Dorsolateral prefrontal cortex (tissue), 122 donors: ENCODE measurements at places on chromosomes 6 and 20.

DNA sequence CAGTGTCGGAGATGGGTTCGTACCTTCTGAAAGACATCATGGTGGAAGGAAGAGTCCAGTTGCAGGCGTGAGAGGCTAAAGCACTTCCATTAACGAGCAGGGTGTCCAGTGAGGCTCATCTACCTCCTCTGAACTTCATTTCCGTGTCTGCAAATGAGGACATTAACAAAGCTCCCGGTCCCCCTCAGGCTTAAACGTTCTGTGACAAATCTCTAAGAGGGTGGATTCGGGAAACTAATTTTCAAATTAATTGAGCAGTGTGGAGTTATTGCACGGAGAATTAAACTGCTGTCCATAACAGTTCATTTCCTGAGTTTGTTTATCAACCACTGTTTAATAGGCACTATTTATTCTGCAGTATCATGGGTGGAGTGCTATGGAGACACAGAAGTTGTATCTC lies 68.2 kb downstream of the TRMT6 start:
- no peak for DNase-seq

DNA sequence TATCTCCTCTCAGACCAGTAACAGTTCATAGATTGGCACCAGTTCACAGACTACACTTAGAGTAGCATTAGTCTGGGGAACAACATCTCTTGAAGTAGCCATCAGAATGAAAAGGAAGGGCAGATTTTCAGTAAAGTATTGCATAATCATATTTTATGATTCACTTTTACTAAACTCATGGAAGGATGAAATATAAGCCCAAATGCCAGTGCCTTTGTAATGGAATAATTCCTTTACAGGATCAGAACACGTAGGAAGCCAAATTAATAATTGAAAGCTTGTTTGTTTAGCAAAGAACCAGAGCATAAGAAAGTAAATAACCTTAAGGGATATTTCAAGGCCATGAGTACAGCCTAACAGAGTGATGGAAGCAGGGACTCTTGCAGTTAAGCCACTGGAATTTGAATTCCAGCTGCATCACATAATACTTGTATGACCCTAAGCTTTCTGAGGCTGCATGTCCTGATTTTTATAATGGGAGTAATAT lies 11.4 kb upstream of the LOC128125822 start:
- no peak for DNase-seq

- DNase-seq = no peak
Observed at GRCh38 chr6:17980329-17980728, 7.1 kb downstream of the KIF13A start.

DNA sequence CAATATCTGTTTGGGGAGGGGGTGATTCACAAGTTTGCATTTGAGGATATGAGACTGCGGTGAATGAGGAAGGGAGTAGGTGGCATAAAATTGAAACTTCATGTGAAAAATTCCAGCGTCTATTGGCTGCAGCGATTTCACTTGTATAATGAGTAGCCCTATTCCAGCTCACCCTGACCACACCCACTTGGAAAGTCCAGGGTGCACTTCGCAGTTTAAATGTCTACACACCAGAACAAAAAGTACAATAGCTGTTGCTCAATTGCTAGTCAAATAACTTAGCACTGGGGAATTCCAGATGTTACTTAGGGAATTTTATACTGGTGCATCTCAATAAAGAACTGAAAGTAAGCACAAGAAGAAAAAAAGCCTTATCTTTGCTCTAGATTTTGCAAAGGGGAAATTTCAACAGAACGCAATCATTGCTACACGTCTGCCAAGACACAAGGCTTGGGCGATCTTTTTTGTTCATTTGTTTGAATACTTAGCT lies 6.3 kb downstream of the TNFAIP3 start:
- no peak for DNase-seq

DNA sequence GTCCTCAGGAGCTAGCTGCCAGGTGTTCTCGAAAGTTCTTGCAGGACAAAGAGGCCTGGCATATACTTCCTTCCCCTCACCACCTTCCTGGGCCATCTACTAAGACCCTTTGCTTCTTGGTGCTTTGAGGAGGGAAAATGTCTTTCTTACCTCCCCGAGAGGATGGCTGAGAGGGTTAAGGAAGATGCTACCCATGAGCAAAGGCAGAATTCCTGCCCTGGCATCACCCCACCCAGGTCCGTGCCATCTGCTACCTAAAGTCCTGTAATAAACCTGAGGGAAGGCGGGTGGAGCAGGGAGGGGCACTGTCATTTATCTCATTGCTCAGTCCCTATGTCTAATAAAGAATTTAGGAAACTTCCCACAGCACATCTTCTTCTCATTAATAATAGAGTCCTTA lies 16.2 kb downstream of the GFOD1 start:
- no peak for DNase-seq

DNA sequence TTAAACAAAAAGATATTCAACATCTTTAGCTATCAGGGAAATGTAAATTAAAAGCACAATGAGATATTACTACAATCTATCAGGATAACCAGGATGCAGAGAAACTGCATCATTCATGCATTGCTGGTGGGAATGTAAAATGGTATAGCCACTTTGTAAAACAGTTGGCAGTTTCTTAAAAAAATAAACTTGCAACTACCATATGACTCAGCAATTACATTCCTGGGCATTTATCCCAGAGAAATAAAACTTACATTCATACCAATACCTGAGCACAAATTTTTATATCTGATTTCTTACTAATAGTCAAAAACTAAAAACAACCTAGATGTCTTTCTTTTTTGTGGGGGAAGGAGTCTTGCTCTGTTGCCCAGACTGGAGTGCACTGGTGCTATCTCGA lies 190.3 kb upstream of the TAB2 start:
- no peak for DNase-seq

- DNase-seq = no peak
Observed at GRCh38 chr20:6074145-6074561, 20.3 kb upstream of the LRRN4 start.

DNA sequence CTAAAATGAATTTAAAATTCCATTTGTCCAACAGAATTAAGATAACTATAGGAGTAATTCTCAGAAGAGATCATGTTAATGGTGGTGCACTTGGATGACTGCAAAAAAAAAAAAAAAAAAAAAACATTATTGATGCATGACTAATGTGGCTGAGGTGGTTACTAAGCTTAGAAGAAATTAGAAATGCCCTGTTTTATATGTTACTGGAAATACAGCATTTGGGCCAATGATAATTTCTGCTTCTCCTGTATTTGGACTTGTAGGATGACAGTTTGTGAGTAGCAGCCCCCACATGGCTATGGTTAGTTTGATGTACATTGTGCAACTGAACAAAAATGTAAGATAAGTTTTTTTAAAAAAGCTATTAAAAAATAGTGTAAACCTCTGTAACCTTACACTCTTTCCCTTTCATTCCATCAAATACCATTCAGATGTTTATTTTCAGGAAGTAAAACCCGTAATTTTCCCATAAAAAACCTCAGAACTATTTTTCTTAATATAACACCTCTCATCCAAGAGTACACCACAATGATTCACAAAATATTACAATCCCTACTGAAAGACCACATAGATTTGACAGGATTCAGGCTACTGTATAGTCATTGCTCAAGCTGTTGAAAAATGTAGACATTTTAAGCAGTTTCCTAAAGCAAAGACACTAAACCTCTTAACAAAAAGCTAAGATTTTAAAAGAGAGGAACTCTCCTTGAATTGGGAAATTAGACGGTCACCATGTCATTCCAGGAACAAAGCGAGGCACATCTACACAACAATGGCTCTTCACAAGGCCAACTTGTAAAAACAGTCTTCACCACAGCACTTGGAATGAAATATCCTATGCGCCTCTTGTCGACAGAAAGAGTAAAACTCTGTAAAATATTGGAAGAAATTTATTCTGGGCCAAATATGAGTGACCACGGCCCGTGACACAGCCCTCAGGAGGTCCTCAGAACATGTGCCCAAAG lies 83.0 kb downstream of the WDR27 start:
- DNase-seq = no peak

DNA sequence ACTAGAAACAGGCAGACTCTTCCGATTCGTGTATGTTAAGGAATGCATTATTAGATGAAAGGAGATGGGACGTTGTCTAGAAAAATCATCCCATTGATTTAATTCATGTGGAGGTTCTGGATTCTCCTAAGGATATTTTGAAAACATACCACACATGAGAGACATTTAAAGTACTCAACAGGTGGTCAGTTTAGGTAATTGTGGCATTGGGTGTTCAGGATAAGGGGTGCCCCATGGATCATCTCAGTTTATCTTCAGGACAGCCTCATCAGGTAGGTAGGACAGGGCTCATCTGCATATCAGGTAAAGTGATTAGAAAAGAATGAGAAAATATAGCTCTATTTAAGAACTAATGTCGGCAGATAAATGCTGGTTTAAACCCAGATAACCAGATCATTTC lies 15.9 kb upstream of the PDE10A start:
- DNase-seq = no peak

- DNase-seq = no peak
Observed at GRCh38 chr6:16600026-16600425, 161.2 kb downstream of the ATXN1 start.

GRCh38 chr6:88376197-88376596 lies 210.1 kb upstream of the CNR1 start:
- DNase-seq = no peak

DNA sequence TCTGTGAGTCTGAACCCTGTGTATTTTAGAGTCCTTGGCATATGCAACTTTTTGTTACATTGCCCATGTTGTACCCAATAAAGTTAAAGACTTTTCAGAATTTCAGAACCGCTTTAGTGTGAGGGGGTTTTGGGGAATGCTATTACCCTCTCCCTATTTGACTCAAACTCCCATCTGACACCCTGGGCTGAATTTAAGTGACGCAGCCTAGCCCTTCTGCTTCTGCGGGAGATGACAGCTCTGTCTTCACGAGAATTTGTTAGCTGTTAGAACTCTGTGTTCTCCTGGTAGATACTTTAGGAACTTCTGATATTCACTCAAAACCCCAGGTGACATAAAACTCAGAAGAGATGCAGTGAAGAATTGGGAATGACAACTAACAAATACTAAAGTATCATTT lies 500.6 kb upstream of the ID4 start:
- DNase-seq = no peak

DNA sequence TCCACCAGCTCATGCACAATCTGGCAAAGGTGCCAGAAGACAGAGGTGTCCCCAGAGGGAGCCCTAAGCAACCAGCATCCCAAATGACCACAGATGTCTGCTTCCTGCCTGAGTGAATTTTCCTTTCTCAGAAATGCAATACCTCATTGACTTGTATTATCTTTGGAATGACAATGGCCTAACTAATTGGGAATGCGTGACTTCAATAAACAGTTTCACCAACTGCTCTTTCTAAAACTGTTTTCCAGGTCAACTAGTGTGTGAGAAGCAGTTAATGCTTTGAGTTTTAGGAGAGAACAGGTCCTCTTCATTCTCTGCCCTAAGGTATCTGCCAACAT lies 108.9 kb upstream of the SNX9 start:
- no peak for DNase-seq

GRCh38 chr6:37516076-37516919 lies 16.6 kb upstream of the CCDC167 start:
- peak; percentile 59 for DNase-seq

DNA sequence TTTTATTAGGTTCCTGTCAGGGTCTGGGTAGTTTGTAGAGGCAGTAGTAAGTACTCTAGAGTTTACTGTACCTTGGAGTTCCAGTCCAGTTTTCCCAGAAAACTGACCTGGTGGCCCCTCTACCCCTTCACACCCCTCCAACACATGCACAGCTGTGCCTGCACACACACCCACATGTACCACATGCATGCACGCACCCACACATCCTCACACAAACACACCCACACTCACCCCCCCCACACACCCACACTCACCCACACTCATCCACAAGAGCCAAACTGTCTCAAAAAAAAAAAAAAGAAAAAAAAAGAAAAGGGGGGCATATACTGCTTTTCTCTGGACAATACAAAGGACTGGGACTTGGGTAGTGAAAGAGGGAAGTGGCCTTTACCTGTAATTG lies 570.5 kb downstream of the QKI start:
- no peak for DNase-seq

DNA sequence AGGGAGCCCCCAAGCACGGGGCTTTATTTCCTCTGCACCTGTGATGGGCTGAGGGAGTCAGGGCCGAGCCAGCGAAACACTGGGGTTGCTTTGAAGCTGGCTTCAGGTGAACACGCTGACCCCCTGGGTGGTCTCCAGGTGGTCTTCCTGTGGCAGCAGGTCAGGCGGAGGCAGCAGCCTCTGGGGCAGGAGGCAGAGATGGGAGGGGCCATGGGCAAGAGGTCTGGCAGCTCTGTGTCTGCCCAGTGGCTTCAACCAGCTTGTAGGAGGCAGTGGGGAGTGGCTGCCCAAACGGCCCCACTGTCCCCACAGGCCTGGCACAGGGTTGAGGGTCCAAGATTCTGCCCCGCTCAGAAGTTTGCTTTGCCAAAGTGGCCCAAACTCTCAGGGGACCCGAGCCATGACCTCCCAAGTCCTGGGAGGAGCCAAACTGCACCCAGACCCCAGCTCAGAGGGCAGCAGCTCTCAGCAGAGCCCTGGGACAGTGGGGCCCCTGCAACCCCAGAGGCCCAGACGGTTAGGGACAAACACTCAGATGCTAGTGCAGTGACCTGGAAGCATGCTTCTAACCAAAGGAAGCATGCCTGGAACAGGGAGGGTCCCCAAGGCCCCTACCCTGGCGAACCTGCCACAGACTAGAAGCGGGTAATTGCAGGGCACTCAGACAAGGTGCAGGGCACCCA lies 15.3 kb downstream of the NTSR1 start:
- DNase-seq = no peak

- DNase-seq = no peak
Observed at GRCh38 chr6:131819572-131820124, 11.8 kb downstream of the ENPP1 start.

- no peak for DNase-seq
Observed at GRCh38 chr6:63685446-63686379, 50.1 kb downstream of the PHF3 start.

DNA sequence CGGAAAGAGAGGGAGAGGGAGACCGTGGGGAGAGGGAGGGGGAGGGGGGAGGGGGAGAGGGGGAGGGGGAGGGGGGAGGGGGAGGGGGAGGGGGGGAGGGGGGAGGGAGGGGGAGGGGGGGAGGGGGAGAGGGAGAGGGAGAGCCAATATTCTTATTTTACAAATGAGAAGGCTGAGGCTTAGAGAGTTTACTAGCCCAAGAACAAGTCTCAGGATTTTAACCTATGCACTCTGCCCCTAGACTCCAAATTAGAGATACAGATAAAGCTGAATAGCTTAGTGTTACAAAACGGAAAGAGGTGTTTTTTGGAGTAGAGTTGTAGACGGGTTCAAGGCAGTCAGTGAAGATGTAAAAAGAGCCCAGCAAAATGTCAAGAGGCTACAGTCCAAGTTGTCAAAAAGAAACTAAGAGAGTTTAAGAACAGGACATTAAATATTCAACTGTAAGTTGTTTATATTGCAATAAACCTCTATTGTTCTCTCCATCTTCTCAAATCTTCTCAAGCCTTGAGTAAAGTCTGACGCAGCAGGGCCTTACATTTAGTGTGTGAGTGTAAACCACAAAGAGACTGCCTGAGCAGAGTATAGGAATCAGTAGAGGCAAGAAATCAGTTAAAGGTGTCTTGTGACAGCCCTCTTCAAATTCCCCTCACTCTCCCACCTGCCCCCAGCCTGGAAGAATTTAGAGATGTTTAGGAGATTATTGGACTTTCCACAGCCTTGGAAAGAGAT lies 34.9 kb upstream of the AKIRIN2 start:
- DNase-seq = no peak
